ENCODE measurements at places on chromosomes 2 and 18.

DNA sequence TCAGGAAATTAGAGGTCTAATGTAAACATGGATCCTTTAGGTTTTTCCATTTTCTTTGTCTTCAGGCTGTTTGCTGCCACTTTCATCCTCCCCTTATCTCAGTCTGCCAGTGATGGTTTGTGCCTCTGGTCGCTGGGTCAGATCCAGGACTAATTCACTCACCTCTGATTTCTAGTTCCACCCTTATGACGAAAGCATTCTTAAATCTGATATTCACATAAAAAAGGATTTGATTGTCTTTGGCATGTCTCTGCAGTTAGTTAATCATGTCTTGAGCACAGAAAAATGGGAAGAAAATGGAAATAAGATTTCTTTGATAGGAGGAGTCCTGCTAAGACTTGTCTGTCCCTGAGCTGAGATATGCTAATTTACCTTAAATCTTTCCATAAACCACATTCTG is 4.6 kb downstream of the IL1RL1 start:
- no peak for DNase-seq

DNA sequence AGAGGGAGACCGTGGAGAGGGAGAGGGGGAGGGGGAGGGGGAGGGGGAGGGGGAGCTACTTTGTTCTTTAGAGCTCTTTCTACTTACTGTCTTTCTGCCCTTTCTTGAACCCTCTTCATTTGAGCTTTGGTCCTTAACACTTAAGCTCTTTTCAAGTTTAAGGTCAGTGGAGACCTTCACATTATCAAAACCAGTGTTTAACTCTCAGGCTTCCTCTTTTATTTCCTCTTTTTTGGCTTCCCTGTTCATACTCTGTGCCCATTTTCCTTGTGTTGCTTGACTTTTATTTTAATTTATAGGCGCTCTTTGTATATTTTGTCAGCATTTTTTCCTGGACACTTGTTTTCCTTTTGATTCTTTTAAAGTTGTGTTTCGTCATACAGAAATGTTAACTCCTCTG is 37.1 kb downstream of the ACSL3 start:
- no peak for DNase-seq

DNA sequence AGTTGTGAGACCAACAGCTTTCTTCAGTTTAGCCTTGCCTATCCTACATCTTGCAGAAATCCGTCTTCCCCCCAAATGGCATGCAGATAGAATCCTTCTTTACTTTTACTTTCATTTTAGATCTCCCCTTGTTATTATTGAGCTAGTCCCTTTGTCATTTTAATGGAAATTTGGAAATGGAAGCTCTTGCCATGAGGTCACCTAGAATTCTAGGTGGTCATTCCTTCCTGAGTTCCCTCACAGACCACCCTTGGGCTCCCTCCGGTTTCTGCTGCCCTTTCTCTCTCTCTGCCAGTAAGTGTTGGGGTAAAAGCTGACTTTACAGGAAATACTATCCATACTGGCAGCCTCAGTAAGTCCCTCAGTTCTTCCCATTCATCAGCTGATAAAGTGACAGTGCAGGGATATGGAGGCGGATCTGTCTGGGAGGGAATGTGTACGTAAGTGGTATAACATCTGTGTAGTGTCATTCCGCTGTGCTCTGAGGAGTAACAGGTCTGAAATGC is 30.2 kb downstream of the ARHGAP25 start:
- DNase-seq, result no peak

- no peak for DNase-seq
These were observed 11.2 kb downstream of the ANKAR start for GRCh38 chr2:189685540-189686229.

DNA sequence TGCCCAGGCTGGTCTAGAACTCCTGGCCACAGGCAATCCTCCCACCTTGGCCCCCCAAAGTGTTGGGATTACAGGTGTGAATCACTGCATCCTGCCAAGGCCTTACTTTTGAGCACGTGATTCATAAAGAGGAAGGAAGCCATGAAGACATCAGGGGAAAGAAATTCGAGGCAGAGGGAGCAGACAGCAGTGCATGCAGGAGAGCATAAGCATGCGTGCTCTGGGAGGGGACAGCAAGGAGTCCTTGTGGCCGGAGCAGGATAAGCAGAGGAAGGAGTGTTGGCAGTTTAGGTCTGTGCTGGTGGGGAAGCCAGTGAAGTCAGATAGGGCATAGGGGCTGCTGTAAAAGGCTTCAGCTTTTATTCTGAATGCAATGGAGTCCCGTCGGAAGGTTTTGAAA is 400.5 kb upstream of the RAB12 start:
- DNase-seq, result no peak

GRCh38 chr2:216569765-216570164 is 63.5 kb upstream of the IGFBP2 start:
- DNase-seq, result no peak

DNA sequence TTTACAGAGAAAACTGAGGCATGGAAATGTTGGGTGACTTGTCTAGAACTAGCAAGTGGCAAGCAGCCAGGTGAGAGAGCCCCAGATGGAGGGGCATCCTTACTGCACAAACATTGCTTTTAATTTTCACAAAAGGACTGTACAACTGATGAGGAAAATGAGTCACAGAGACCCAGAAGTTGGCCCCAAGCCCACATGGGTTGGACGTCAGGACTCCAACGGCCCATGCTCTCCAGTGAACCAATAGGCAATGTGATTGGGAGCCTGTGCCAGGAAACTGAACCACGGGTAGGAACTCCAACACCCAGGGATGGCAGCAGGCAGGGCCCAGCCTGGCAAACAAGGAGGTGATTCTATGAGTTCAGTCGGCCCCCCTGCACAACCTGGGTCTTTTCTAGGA is 50.8 kb downstream of the PID1 start:
- DNase-seq, result no peak

DNA sequence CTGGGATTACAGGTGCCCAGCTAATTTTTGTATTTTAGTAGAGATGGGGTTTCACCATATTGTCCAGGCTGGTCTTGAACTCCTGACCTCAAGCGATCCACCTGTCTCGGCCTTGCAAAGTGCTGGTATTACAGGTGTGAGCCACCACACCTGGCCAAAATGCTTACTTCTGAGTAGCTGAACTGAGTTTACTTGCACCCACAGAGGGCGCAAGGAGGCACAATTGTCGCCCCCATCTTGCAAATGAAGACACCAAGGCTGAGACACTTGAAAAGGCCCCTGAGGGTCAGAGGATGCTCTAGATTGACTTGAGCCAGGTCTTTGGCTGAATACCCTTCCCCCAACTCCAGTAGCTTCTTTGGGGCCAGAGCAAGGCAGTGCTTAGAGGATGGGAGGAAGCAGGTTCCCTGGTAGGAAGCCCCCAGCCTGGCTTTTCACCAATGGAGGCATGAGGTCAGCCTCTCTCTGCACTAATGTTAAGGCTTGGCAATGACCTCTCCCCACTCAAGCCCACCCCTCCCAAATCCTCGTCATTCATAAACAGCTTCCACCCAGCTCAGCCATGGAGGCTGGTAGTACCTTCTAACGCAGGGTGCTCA is 14.5 kb upstream of the KIF1A start:
- DNase-seq, result no peak

GRCh38 chr2:128414946-128415778 is 96.5 kb upstream of the HS6ST1 start:
- no peak for DNase-seq

GRCh38 chr2:200335657-200336056 is 29.2 kb downstream of the SPATS2L start:
- no peak for DNase-seq

GRCh38 chr2:28387082-28387960 is 5.3 kb upstream of the FOSL2 start:
- no peak for DNase-seq

DNA sequence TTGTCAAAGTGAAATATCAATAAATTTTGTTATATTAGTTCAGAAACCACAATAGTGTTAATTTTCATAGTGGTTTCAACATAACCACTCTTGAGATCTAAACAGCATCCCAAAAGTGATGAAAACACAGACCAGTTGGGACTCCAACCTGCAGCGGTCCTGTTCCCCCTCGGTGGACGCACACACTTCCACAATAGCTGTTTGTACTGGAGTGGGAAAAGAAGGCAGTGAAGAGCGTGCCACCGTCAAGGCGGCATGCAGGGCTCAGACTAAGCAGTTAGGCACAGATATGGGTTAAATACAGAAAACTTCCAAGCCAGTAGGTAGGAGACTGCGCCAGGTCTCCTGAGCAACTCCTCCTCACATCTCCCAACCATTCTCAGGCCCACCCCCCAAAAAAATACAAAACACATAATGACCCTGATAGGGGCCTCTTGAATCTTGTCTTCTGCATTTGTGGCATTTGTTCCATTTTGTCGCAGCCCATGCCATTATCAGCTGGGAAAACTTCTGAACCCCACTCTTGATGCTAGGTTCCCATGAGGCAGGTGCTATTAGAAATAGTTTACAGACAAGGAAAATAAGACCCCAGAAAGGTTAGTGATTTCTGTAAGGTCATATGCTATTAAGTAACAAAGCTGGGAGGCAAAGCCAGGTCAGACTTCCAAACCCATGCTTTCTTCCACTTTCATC is 57.7 kb downstream of the GORASP2 start:
- no peak for DNase-seq

DNA sequence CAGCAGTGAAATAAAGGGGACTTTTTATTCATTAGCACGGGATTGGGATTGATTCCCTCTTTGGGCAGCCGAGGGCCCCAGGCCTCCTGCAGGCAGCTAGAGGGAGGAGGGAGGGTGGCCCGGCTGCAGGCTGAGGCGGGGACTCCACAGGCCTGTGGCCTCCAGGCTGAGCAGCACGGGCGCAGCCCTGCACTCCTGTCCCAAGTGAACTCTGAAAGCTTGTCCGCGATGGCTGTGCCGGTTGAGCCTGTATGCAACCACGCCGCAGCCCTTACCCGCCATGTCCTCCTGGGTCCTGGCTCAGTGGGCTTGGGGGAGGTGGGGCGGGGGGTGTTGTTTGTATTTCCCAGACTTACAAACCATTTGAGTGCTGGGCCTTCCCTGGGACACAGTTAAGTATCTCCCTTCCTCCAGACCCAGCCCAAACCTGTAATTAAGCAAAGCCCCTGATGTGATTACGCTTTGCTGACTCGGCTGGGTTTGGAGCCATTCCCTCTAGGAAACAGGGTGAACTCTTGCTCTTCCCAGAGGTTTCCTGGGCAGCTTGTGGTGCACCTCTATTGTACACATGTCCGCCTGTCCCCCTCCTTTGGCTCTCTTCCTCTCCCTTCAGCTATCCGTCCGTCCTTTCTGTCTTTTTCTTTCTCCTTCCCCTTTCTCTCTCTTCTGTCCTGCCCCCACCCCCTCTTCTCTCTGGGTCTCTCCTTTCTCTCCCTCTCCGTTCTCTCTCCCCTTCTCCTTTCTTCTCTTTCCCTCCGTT is 5.3 kb downstream of the GLI2 start:
- DNase-seq, result no peak

GRCh38 chr2:74464406-74464805 is 776 bp downstream of the MOGS start:
- DNase-seq, result no peak

DNA sequence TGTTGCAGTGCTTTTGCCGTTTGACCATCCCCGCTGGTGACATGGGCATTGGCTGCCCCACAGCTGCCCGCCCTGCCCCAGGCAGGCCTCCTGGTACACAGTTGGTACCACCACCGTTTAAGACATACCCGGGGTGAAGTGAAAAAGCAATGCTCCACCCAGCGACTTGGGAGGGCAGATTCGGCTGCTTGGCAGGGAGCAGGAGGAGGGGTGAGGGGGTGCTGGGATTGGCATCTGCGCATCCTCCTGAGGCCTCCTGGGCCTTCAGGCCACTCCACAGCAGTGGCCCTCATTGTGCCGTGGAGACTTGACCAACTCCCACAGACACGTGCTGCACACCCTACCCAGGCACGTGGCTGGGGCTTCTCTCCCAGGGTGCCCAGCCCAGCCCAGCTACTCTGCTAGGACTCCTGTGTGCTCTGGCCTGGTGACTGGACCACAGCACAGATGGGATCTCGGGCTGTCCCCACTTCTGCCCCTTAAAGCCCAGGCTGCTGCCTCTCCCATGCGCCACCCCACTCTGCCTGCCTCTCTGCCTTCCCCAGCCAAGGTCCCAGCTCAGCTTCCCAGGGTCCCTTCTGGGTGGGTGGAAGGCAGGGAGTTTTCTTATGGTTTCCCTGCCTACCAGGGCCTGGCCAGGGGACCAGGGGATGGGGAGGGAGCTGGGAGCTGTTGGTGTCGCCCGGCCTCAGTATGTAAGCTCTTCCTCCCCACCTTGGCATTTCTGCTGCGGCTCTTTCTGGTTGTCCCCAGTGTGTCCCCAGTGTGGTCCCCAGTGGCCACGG is 157.0 kb upstream of the HS6ST1 start:
- DNase-seq, result no peak

GRCh38 chr2:238404406-238405216 is 22.1 kb upstream of the ASB1 start:
- DNase-seq, result peak; percentile 28

DNA sequence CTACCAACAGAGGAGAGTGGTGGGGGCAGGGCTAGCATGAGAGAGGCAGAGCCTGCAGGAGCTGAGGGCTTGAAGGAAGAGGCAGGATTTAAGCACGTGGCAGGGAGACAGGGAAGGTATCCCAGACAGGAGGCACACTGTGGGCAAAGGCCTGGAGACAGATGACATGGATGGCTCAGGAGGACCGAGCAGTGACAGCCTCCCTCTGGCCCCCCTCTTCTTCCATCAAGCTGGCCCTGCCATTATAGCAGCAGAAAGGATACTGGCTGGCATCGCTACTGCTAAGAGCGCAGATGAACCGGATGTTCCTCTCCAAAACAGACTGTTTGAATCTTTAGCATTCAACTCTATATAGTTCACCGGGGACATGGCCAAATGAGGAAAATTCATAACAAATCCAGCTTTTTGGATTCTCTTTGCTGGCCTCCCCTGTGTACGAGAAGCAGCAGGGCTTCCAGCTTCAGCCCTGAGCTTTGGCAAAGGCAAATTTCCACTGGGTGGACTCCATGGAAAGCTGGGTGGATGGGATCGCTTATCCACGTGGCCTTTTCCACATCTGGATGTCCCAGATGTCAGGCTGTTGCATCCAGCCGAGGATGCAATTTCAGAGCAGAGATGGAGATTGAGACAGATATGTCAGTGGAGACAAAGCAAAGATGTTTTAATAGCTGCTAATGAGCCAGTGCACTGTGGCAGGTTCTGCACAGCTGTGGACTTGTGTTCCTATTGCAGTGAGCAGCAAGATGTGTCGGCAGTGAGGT is 36.2 kb downstream of the CAPN13 start:
- no peak for DNase-seq

DNA sequence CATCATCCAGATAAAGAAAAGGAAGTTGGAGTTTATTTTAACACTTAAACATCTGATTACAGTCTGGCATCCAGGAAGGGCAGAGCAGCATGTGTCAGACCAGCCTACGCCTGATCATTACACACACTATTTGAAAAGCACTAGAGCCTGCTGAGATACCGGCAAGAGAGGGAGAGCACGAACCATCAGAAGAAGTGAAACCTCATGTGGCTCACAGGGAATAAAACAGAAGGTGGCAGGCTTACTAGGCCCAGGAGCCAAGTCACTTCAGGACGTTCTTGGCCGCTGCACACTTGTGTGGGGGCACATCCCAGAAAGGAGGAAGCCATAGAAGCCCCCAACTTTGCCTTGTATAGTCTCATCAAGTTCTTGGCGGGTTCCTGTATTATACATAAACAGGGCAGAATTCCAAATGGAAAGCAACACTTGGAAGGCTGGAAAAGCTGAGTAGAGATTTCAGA is 105.5 kb downstream of the UGGT1 start:
- DNase-seq, result peak; percentile 31

All from NCI-H774 (cell line).